DMS79 (cell line): ENCODE measurements at places on chromosomes 7 and 10.

DNA sequence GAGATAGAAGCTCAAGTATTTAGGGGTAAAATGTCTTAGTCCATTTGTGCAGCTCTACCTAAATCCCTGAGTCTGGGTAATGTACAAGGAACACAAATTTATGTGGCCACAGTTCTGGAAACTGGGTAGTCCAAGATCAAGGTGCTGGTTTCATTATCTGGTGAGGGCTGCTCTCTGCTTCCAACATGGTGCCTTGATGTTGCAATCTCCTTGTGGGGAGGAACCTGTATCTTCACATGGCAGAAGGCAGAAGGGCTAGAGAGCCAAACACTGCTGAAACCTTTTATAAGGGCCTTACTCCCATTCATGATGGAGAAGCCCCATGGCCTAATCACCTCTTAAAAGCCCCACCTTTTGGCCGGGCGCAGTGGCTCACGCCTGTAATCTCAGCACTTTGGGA is 8.7 kb upstream of the BAZ1B start:
- DNase-seq = no peak

GRCh38 chr10:69242852-69243212 is 22.7 kb downstream of the HKDC1 start:
- peak; percentile 7 for DNase-seq

DNA sequence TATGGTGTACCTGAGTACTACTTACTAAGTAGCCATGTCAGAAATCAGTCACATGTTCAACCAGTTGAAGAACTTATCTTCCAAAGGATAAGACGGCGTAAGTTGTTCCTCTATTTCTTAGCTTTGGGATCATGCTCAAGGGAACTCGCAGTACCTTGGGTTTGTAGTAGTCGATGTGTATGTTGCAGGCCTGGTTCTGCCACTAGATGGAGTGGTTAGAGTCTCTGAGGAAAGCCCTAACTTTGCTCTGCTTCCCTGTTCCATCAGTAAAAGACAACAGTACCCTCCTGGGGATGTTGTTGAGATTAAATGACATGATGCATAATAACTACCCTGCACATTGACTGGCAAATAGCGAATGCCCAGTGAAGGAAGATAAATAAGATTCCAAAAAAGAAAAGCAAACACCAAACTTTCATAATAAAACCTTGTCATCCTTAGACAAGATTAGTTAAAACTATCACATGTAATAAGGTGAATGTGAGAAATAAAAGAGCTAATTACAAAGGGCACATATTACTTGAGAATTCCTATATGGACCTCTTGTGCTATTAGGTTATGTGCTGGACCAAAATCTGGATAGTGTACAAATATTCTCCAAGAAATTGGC is 165.9 kb downstream of the ABCA13 start:
- DNase-seq = no peak

DNA sequence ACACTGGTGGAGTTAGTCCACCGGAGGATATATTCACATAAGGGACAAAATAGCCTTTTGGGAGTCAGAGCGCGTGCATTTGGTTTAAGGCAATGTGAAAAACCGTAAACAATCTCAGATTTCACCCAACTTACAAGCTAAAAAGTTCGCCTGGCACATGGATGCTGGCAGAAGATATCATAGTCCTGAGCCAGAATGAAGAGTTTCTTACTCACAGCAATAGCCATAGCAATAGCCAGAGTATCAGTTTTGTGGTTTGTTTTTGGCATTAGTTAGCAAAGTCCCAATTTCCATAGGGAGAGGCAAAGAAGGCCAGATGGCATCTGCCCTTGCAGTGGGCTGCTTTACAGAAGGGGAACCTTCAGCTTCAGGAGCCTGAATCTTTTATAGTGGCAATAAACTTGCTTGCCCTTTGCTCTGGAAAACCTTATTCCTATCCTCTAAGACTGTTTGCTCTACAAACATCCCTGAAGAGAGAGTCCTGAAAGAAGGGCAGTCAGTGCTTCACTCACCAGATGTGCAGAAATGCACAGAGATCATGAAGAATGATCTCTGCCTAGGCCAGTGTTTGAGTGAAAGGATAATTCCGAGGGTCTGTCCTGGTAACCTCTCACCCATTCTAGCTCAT is 28.7 kb upstream of the RSBN1L start:
- DNase-seq = no peak

DNA sequence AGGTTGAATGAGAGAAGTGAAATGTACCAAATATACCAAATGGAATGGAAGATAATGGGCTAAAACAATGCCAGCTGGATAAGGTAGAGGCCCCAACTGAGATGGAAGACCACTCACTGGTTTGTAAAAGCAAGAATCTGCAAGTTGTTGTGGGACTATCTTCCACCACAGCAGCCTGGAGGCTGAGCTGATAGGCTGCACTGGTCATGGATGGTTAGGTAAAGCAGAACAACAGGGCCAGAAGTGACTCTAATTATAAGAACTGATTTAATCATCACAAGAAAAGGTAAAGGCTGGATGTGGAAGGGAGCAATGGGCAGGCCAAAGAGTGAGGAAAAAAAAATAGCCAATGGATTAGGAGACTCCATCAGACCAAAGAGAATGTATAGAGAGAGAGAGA is 11.8 kb downstream of the TFEC start:
- DNase-seq = no peak

GRCh38 chr10:9786101-9786500 is 1231.6 kb upstream of the CELF2 start:
- DNase-seq = no peak

DNA sequence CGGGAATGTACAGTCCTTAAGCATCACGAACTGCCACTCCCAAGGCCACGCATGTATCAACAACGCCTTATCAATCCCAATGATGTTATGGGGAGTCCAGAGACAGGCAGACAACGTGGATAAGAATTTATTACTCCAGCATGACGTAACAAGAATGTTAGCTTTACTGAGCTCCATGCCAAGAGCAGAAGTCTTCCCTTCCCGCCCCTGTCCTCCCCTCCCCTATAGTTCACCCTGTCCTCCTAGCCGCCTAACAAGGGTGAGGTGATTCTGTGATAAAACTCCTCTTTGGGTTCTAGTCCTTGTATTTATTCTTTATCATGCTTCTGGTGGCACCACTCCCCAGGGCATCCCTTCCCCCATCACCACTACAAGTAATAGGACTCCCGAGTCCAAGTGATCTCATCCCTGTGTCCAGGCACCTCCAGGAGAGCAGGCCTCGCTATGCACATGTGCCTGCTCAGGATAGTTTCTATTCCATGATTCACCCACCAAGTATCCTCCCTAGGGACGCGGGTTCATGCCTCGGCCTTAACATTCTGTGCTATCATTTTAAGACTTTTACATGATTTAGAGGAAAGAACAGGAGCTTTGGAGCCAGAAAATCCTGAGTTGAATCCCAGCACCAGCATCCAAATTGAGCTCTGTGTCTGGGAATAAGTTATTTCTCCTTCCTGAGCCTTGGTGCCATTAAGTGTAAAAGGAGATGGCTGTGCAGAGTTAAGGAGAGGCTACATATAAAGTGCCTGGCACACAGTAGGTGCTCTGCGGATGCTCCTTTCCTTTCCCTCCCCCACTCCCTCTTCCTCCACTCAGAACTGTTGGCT is 15.4 kb downstream of the GSDME start:
- no peak for DNase-seq

DNA sequence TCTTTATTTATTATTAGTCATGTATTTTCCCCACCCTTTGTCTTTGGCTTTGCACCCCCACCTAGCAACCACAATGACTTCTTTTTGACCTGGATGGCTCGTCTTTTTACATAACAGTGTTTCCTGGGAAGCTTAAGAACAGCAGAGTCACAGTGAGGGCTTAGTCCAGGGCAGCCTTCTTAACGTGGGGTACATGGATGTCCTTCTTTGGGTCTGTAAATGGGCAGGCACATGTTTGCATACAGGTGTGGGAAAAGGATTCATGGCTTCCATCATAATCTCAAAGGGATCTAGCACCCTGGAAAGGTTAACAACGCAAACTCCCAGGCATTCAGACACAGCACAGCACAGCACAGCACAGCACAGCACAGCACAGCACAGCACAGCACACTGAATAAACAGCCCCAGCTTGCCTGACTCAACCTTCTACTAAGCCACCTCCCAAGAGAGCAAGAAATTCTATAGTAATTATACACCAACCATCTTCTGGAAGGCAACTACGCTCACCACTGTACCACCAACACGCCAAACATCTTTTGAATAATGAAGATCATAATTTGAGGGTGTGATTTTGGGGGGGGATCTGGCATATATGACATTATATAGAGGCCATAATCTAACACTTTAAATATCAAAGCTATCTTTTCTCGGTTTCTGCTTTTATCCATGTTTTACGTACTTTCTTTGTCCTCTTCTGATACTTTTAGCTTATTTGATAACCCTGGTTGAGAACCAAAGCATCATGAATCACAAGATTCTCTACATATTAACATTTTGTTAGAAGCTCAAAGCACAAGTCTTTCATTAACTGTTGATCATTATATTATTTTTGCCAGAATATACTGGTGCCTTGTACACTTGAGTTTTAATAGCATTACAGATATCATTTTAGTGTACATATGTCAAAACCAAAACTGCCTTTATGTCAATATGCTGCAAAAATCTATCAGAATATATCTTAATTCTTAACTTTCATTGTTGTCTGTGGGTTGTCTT is 177.2 kb upstream of the KLF14 start:
- DNase-seq = no peak

GRCh38 chr10:103748020-103748419 is 107.4 kb downstream of the SH3PXD2A start:
- DNase-seq = no peak

GRCh38 chr7:20340839-20341238 is 10.1 kb downstream of the ITGB8 start:
- peak; percentile 25 for DNase-seq

GRCh38 chr10:35208536-35208935 is 81.9 kb downstream of the CREM start:
- no peak for DNase-seq

DNA sequence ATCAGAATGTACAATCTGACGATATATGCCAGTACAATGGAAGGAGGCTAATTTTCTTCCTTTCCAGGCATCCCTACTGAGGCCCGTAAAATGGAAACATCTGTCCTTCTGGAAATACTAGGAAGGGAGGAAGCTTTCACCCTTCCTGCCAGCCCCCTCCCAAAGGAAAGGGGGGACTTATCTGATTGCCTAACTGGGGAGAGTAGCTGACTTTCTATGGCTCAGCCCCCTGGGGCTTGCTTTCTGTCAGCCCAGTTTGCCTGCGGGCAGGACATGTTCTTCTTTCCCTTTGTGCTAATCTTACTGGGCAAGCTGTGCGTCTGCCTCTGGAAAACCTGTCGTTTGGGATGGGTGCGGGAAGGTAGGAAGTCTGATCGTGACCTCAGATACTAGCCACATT is 508.9 kb downstream of the SUGCT start:
- DNase-seq = no peak

- DNase-seq = no peak
Observed at GRCh38 chr7:46480619-46481018, 559.5 kb upstream of the IGFBP3 start.

DNA sequence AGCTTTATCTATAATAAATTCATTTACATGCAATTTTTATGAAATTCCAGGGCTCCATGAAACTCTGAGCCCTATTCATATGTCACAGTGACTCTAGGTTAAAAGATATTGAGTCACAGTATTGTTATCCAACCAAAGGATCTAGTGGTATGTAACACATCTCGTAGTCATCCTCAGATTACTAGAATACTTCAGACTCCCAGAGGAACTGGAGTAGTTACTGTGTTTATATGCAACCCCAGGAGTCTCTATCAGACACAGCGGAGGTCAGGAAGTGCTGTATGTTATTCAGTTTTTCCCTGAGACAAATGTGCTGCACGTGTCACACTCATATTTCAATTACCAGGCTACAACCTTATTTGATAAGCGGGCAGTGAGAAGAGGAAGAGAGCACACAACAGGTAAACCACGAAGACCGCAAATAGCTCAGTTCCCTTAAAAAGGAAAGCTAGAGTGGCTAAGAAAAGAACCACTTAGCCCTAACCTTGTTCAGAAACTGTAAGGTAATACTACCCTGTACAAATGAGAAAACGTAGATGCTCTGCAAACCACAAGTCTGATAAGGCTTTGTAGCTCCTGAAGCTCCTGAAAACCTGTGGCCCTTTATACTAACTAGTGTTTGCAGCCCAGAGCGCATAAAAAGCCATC is 114.0 kb upstream of the CNTNAP2 start:
- no peak for DNase-seq

GRCh38 chr7:140734729-140735128 is 38.2 kb downstream of the NDUFB2 start:
- no peak for DNase-seq

- DNase-seq = no peak
Observed at GRCh38 chr10:127018766-127019165, 113.5 kb downstream of the DOCK1 start.

GRCh38 chr10:86836044-86836443 is 79.6 kb downstream of the BMPR1A start:
- no peak for DNase-seq

GRCh38 chr7:50739744-50740435 is 42.8 kb downstream of the GRB10 start:
- DNase-seq = no peak

GRCh38 chr7:47148536-47149207 is 433.2 kb downstream of the TNS3 start:
- no peak for DNase-seq

DNA sequence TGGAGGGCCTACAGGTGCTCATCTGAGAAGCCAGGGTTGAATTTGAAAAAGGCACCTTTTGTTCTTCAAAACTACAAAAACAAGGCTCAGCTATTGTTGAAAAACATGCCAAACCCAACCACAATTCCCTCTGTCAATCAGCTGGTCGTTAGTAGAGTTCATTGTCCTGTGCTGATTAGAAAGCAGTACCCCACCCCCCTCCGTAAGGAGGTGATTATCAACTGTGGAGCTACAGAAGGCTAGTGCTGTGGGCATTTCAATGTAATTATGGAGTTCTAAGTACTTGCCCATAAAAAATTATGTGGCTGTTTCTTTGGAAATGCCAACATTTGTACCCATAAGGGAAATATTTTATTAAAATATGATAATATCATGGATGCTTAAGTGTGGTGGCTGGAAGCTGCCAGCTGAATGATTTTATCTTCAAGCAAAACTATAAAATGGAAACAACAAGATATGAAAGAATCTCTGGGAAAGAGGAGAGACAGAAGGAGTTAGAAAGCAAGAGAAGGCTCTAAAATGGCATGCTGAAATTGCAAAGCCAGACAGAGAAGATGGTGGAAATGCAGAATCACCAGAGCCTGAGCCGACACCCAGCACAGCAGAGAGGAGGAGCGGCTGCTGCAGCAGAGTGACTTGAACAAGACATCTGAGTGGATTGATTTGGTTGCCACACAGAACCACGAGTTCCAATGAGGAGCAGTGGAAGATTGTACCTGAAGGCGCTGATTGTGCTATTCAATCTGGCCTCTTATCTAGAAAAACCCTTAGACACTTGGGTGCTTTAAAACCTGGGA is 179.5 kb upstream of the LRGUK start:
- DNase-seq = no peak

GRCh38 chr10:78700816-78701520 is 367.8 kb upstream of the ZMIZ1 start:
- no peak for DNase-seq

- no peak for DNase-seq
Observed at GRCh38 chr7:143849785-143850479, 52.0 kb downstream of the TCAF1 start.

GRCh38 chr7:21184942-21185652 is 242.8 kb upstream of the SP4 start:
- no peak for DNase-seq

- no peak for DNase-seq
Observed at GRCh38 chr10:86708068-86708782, 39.9 kb downstream of the LDB3 start.

GRCh38 chr10:72228318-72228751 is 12.3 kb upstream of the ASCC1 start:
- no peak for DNase-seq

GRCh38 chr7:55411844-55412243 is 46.7 kb downstream of the LANCL2 start:
- no peak for DNase-seq

GRCh38 chr7:149734791-149735075 is 38.7 kb downstream of the ZNF467 start:
- no peak for DNase-seq
